Hematopoietic multipotent progenitor cell treated with erythropoietin and hydrocortisone succinate and interleukin-3 and kit ligand, for 17 days (in vitro differentiated cells): ENCODE measurements at places on chromosomes 7 and 10.

DNA sequence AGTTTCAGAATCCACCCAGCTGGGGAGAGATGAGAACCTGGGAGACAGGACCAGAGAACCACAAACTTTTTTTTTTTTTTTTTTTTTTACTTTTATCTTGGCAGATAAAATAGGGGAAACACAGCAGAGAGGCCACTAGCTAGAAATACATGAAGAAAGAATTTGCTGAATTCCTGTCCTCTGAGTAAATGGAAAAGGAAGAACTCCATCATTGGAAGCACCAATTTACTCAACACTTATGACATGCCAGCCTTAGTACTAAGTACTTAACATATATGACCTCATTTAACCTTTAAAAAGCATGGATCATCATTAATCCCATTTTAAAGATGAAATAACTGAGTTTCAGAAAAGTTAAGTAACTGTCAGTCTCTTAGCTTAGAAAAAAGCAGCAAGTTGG is 343.0 kb upstream of the NPSR1 start:
- DNase-seq: no peak

GRCh38 chr7:99133766-99134564 is 9.9 kb downstream of the SMURF1 start:
- no peak for DNase-seq

- no peak for DNase-seq
These were observed 14.4 kb downstream of the SCIN start for GRCh38 chr7:12584930-12585329.

GRCh38 chr10:121994429-121994941 is 5.5 kb downstream of the TACC2 start:
- no peak for DNase-seq

DNA sequence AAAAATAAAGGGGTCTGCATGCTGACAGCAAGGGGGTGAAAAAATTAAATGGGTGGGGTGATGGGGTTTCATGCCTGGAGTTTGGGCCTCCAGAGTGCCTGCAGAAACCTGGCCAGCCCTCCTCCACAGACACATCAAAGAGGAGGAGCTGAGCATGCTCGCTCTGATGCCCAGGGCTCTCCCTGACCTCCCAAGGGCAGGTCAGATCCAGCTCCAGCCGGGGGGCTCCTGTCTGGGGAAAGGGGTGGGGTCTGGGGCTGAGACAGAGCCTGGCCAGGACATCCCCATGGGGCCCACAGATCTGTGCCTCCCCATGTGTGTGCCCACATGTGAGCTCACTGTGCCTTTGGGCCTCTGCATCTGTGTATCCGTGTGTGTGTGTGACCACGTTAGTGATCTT is 915 bp upstream of the CALHM1 start:
- DNase-seq: no peak

DNA sequence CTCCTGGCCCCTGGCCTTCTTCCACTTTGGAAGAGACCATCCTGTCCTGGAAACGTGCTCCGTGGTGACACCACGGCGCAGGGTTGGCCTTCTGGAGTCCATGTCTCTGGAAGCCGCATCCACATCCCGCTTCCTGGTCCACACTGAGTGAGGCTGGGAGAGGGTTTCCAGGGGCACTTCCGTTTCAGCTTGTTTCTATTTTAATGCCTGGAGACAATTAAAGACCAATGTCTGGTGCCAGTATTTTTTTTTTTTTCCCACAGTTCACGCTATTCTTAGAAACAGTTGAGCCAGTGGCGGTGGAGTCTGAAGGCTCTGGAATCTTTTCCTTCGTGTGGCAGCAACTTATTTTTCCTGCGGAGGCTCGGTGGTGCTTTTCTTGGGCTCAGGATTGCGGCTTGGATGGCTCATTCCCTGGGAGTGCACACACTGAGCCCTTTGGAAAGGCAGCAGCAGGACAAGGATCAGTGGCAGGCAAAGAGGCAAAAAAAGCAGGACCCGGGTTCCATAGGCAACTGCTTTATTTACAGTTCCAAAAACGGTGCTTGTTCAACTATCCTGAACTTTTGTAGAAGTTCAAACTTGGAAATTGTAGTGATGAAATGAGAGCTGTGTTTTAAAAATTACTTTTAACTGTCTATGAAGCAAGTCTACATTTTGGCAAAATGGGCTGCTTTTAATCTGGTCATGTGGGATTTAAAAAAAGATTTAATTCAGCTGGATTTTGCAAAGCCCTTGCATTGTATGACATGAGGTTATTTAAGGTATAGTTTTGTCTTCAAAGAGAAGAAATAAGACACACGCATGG is 202.8 kb downstream of the BAMBI start:
- no peak for DNase-seq

DNA sequence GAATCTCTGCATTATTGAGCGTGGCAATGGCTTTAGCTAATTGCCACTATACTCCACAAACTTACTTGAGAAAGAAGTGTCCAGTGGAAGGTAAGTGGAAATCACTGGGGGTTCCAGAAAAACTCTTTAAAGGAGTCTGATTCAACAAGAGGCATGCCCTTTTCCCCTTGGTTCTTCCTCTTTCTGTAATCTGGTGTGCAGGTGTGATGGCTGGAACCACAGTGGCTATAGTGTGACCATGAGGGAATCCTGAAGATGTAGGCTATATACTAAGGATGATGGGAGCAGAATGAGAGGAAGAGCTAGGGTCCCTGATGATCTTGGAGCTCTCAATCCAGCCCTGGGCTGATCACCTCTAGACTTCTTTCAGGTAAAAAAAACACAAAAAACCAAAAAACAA is 2.0 kb upstream of the CLEC2L start:
- DNase-seq: no peak

DNA sequence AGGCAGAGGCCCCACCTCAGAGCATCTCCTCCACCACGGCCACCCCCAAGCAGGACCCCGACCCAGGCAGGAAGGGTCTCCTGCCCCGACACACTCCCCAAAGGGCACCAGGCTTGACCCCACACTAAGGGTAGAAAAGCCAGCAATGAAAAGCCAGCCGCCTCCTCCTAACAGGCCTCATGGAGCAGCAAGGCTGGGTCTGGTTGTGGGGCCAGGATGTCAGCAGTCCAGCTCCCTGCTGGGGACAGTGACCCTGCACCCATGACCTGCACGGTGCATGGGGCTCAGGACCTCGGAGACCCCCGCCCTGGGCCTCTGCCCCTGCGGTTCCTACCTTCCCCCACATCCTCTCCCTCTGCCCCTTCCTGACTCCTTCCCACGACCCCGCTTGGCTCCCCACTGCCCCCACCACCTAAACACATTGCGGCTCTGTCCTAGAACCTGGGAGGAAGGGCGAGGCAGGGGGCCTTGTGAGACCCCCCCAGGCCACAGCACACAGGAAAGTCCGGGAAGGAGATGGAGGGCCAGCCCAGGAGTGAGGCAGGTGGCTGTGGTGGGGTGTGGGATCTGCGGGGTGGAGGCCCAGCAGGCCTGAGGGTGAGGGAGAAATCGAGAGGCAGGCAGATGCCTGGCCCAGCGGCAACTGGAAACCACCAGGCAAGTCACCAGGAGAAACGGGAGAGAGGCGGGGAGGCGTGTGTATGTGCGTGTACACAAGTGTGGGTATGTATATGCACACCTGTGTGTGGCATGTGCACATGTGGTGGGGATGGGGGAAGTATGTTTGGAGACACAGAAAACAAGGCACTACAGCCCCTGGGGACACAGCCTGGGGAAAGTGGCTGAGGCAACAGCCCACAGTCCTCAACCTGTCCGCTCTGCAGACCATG is 229.9 kb downstream of the MAD1L1 start:
- DNase-seq: no peak

DNA sequence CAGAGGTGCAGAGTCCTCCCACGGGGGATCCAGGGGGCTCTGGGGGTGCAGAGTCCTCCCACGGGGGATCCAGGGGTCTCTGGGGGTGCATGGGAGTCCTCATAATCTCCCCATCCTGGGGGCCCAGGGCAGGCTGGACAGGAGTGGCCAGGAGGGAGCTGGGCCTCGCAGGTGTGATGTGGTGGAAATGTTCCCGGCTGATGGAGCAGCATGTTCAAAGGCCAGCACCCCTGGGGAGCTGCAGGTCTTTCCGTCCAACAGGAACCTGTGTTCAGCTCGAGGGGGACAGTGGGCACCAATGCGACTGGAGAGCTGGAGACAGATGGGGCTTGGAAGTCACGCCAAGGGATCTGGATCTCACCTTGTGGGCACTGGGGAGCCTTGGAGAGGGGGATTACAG is 38.5 kb upstream of the PSMG3 start:
- DNase-seq: no peak

GRCh38 chr10:100506596-100507356 is 12.9 kb downstream of the SEC31B start:
- DNase-seq: no peak

DNA sequence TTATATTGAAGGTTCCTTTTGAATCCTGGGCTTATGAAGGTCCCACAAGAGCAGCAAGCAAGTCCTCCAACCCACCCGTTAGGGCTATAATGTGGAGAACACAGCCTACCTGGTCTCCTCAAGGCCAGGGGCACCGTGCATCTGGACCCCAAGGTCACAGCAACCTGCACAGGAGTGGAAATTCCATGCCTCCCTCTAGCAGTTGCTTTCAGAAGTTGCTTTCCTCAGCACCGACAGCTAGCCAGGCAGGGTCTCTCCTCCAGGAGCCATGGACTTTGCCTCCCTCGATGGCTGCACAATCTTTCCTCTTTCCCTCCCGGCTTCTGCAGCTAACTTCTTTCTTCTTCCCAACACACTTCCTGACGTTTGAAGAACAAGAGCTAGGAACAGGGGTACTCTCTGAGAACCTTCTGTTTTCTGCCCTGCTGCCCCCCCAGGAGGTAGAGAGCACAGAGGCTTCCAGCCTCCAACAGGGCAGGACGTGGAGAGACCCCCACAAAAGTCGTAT is 149.8 kb downstream of the PTPN20 start:
- no peak for DNase-seq

DNA sequence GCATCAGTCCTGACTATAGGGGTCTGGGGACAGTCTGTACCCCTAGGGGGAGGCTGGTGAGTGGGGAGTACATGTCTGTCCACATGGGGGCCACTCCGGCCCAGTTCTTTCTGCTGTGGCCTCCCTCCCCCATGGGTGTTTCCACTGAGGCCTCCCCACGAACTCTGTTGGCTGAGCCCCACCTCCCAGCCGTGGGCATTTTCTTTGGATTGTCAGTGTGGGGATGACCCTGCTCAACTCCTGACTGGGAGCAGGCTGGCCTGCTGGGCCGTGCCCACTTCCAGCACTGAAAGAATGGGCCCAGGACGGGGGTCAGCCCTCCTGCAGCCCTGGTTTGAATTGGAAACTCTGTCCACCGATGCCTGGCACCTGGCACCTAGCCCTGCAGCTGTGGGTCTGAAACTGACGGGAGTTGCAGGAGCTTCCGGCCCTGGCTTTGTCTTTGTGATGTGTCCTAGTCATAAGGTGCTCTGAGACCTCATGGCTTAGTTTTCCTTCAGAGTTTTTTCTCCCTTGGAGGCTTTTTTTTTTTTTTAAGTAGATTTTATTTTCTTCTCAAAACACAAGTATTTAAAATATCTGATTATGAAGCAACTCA is 46.5 kb downstream of the LHPP start:
- no peak for DNase-seq

- DNase-seq: no peak
These were observed 94.3 kb upstream of the SORCS3 start for GRCh38 chr10:104546756-104547155.

- DNase-seq: no peak
These were observed 68.0 kb downstream of the VOPP1 start for GRCh38 chr7:55504093-55504859.

GRCh38 chr10:28836435-28836743 is 159.1 kb downstream of the BAMBI start:
- DNase-seq: no peak

GRCh38 chr10:79923145-79923544 is 25.8 kb downstream of the SFTPD start:
- DNase-seq: no peak

DNA sequence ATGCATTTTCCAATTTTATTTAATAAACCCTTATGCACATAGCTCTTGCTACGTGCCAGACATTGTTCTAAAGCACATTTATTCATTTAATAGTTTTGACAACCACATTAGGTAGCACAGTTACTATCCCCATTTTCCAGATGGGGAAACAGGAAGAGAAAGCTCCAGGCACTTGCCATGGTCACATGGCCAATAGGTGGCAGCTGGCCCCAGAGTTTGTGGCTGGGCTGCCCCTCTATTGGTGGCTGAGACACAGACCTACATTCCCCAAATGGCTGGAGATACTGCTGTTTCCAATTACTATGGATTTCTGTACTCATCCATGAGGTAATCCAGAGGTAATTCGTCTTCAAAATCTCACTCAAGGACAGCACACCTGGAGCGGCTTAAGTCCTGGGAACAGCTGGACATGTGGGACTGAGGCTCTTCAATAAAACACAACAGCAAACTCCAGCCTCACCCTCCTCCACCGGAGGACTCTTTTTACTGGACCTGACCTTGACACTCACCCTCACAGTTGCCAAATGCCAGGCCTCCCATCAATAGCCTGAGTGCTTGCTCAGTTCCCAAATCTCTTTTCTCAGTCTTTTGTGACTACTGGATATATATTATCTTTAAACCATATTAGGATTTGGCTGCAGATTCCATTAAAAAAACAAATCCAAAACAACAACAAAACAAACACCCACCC is 106.1 kb downstream of the CLEC2L start:
- DNase-seq: no peak

DNA sequence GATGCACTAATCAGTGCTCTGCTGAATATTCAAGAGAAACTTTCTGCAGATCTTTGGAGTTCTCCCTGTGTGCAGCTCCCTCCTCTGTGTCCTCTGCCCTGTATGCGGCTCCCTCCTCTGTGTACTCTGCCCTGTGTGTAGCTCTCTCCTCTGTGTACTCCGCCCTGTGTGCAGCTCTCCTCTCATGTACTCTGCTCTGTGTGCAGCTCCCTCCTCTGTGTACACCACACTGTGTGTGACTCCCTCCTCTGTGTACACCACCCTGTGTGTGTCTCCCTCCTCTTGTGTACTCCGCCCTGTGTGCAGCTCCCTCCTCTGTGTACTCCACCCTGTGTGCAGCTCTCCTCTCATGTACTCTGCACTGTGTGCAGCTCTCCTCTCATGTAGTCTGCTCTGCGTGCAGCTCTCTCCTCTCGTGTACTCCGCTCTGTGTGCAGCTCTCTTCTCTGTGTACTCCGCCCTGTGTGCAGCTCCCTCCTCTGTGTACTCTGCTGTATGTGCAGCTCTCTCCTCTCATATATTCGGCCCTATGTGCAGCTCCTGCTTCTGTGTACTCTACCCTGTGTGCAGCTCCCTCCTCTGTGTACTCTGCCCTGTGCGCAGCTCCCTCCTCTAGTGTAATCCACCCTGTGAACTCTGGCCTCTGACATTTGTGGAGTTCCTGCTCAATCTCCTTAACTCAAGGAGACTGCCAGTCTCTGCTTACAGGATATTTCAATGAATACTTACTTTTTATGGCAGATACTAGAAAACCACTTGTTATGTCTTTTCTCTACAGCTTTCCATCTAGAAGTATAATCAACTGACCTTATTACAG is 280.4 kb downstream of the GLRX3 start:
- no peak for DNase-seq

GRCh38 chr10:123913688-123914268 is 22.2 kb upstream of the CPXM2 start:
- no peak for DNase-seq
